Inflammatory macrophage (primary cell): ENCODE measurements at places on chromosomes 6 and 20.

- peak; percentile 88 for DNase-seq
Observed at GRCh38 chr20:40778894-40779496, 90.0 kb upstream of the MAFB start.

DNA sequence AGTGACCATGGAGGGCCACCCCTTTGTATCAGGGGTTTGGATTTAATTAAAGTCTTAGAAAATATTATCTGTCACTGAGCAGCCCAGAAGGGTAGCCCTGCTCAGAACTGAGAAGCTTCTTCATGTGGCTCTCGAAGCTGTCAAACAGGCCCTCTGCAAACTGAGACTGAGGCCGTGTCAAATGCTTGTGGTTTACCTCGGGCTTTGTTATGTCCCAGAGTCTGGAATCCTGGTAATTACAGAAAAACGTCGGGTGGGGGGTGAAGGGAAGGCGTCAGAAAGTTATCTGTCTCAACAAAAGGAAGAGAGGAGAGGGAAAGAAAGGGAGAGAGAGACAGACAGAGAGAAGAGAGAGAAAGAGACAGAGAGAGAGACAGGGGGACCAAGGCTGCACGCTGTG, 200.8 kb downstream of the BMP7 start:
- no peak for DNase-seq

- DNase-seq: peak; percentile 73
Observed at GRCh38 chr6:28906669-28907068, 17.1 kb downstream of the TRIM27 start.

GRCh38 chr6:149140910-149141290, 176.6 kb upstream of the TAB2 start:
- DNase-seq: no peak

DNA sequence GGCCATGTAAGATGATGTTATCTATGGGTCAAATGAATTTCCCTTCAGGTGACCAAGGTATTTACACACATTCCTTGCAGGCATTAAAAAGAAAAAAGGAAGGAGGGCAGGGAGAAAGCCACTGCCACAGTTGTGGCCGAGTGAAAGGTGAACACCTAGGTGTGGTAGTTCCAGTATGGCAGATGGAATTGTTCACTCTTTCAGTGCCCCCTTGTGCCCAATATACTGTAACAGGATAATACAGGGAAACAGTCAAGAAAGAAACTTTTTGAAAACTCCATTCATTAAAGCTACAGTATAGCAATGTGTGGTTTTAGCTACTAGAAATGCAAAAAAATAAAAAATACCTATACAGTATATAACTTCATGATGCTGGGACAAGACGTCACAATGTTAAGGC, 52.1 kb downstream of the BMP2 start:
- DNase-seq: no peak

- peak; percentile 67 for DNase-seq
Observed at GRCh38 chr20:6765469-6766058, 1.9 kb upstream of the BMP2 start.

DNA sequence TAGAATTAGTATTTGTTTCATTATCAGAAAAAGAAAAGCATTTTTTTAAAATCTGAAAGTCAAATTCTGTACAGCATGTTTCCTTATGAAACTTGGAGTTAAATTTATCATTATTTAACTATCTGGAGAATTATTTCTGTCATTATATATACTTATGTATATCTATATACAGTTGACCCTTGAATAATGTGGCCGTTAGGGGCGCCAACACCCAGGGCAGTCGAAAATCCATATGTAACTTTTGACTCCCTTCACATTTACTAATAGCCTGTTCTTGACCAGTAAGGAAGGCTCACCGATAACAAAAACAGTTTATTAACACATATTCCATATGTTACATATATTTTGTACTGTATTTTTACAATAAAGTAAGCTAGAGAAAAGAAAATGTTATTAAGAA, 341.2 kb downstream of the ADGRB3 start:
- no peak for DNase-seq

- DNase-seq: no peak
Observed at GRCh38 chr6:168342636-168343035, 23.1 kb upstream of the DACT2 start.

- no peak for DNase-seq
Observed at GRCh38 chr6:3735029-3735605, 16.4 kb downstream of the PXDC1 start.

- no peak for DNase-seq
Observed at GRCh38 chr6:159378411-159379328, 209.5 kb downstream of the FNDC1 start.

GRCh38 chr6:34390531-34391472, 1.7 kb downstream of the NUDT3 start:
- peak; percentile 82 for DNase-seq

DNA sequence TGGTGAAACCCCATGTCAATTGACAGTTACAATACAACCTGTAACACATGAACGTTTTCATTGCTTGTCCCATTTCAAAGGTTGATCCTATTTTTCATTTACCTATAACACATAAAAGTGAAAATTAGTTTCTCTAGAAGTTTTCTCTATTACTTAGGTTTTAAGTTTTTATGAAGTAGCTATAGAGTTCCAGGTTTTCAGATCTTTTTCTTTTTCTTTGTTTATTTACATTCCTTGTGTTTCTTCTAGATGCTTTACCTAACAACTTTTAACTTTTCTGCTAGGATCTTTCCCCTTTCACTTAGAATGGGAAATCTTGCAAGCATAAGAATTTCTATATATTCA, 232.6 kb downstream of the PLCB1 start:
- DNase-seq: no peak

DNA sequence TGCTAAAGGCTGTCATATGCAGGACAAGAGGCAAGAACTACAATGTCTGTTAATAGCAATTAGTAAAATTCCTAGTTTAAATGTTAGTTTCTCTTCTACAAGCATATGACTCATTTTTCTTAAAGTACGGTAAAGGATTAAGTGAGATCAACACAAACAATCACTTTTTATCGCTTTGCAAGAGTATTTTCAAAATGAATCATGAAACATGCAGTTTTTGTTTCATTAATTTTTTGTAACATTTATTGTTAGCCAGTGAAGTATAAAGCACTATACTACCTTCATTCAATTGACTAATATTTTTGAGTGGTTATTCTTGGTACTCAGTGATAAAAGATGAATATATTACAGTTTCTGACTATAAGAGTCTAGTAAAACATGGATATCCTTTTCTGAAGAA, 138.6 kb downstream of the AHI1 start:
- DNase-seq: no peak

GRCh38 chr20:35339007-35339406, 46.8 kb upstream of the FAM83C start:
- DNase-seq: no peak

DNA sequence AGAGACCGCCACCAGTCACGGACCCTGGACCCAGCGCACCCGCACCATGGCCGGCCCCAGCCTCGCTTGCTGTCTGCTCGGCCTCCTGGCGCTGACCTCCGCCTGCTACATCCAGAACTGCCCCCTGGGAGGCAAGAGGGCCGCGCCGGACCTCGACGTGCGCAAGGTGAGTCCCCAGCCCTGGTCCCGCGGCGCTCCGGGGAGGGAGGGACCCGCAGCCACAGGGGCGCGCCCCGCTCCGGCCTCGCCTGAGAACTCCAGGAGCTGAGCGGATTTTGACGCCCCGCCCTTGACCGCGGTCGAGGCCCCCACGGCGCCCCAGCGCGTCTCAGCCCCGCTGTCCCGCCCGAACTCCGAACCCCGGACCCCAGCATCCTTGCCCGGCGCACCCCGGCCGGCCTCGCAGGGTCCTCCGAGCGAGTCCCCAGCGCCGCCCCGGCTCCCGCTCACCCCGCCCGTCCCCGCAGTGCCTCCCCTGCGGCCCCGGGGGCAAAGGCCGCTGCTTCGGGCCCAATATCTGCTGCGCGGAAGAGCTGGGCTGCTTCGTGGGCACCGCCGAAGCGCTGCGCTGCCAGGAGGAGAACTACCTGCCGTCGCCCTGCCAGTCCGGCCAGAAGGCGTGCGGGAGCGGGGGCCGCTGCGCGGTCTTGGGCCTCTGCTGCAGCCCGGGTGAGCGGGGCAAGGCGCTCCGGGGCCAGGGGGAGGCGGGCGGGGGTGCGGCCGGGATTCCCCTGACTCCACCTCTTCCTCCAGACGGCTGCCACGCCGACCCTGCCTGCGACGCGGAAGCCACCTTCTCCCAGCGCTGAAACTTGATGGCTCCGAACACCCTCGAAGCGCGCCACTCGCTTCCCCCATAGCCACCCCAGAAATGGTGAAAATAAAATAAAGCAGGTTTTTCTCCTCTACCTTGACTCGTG, at the start of gene OXT:
OXT (plus strand) TSS at position 11 of the 920 bp plus-strand sequence; CDS start at position 47, 36 bp downstream.
- peak; percentile 46 for DNase-seq

- no peak for DNase-seq
Observed at GRCh38 chr6:28446818-28447511, 3.7 kb upstream of the ZSCAN23 start.

GRCh38 chr6:39785281-39785680, 6.9 kb upstream of the DAAM2 start:
- no peak for DNase-seq

- peak; percentile 82 for DNase-seq
Observed at GRCh38 chr20:35994994-35995453, 26.6 kb downstream of the CNBD2 start.

- no peak for DNase-seq
Observed at GRCh38 chr20:36826554-36827244, 49.2 kb upstream of the TLDC2 start.

GRCh38 chr6:20402342-20403069, 827 bp downstream of the E2F3 start:
- DNase-seq: peak; percentile 79

DNA sequence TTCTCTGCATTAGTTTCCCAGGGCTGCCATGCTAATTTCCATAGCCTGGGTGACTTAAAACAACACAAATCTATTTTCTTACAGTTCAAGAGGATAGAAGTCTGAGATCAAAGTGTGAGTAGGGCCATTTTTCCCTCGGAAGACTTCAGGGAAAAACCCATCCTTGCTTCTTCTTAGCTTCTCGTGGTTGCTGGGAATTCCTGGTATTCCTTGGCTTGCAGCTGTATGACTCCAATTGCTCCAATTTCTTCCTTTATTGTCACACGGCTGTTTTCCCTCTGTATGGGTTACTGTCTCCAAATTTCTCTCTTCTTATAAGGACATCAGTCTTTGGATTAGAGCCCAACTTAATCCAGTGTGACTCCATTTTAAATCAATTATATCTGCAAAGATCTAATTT, 128.4 kb upstream of the JAG1 start:
- DNase-seq: no peak

DNA sequence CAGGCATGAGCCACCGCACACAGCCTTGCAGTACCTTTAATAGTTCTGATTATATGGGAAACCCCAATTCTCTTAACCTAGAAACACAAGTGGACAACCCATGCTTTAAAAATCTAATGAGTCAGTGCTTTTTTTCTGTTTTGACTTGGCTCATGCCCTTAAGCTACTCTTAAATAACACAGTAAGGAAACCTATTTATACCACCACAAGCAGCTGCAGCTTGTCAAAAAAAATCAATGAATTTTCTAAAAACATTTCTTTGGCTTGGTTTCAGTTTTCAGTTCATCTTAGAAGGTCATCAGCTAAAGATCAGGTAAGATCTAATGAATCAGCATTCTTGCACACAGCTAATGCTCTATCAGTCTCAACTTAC, 124.1 kb upstream of the DST start:
- DNase-seq: no peak

DNA sequence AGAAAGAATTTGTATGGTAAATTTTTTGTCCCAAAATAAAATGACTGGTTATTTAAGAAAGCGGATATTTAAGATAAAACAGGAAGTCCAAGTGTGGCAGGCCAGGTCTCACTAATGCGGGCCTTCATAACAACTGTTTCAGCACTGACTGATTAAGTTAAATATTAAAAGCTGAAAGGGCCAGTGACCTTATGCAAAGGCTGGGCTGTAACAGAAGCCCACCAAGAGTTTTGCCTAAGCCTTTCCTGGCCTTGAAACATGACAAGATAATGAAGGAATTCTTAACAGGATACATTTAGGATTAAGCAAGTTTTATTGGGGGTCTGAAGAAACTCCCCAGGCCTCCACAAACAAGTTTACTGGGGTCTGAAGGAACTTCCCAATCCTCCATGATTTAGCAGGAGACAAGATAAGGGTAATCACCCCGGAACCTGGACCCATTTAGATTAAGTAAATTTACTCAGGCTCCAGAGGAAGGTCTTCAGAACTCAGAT, 36.3 kb downstream of the ZNF133 start:
- peak; percentile 19 for DNase-seq

GRCh38 chr6:98695091-98695801, 139.1 kb upstream of the POU3F2 start:
- no peak for DNase-seq

DNA sequence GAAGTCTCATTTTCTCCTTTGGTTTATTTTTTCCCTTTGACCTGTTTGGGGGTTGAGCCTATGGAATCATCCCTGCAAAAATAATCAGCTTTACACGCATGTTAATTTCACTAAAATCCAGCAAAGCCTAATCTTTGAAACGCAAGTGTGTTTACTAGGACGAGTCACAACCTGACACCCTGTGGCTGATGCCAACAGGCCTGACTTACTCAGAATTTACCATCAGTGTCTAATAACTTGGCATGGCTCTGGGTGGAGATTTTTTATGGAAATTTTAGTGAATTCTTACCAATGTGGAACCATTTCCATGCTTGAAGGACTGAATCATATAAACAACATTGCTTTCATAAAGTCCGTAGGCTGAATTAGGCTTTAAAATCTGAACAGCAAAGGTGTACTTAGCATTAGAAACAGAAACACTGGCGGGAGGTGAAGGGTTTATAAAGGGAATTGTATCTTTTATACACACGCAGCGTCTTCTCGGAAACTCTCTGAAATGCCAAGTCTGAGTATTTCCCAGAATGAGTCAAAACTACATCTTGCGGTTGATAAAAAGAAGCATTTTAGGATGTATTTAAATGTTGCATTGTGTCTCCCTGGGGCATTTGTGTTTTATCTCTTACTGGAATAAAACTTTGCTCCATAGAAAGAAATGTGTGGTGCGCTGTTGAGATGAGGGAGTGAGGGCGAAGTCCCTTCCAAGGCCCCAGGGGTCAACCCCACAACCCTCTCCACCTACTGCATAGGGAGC, 81.2 kb downstream of the DACT2 start:
- DNase-seq: no peak

GRCh38 chr6:112027942-112028674, 25.8 kb upstream of the CCN6 start:
- DNase-seq: no peak

DNA sequence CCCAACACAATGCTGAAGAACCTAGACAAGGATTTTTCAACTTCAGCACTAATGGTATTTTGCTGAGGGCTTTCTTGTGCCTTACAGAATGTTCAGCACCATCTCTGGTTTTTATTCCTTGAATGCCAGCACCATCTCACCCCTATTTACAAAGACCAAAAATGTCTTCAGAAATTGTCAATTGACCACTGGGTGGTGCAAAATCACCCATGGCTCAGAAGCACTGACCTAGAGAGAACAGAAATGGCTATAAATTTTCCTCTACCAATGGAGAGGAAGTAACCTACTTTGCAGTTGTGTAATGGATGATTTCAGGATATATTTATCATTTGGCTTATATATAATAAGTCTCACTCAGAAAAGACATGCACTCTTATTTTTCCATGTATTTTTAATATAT, 431.0 kb upstream of the IRAK1BP1 start:
- DNase-seq: no peak

GRCh38 chr20:24950836-24951525, 1.9 kb downstream of the CST7 start:
- no peak for DNase-seq

- DNase-seq: peak; percentile 39
Observed at GRCh38 chr6:159973951-159974350, 5.1 kb downstream of the IGF2R start.

GRCh38 chr6:20652299-20653084, 118.2 kb downstream of the CDKAL1 start:
- no peak for DNase-seq
